ENCODE measurements at places on chromosomes 7 and 10. TPM values are rescaled to one million over a fixed set of nuclear protein-coding genes. Genes with fewer than 3 reads are reported as not detected.

The IKZF1 gene
- 3.2 TPM for total RNA-seq

The GNG11 gene
- 25.7 TPM for total RNA-seq

The MACC1 gene
- not detected for total RNA-seq

The AKR1C4 gene
- not detected for total RNA-seq

The EDRF1 gene
- total RNA-seq, result 9.8 TPM

The LRIT1 gene
- total RNA-seq, result not detected

The GIMAP4 gene
- 31.5 TPM for total RNA-seq

The ACTL6B gene
- not detected for total RNA-seq

The DNAJB9 gene
- total RNA-seq, result 60.9 TPM

The COL17A1 gene
- total RNA-seq, result 0.30 TPM

The TWIST1 gene
- 0.87 TPM for total RNA-seq

The ARHGAP22 gene
- total RNA-seq, result 1.7 TPM

The VAX1 gene
- not detected for total RNA-seq

The FOXI2 gene
- total RNA-seq, result 0.56 TPM

The LZTS2 gene
- 54.0 TPM for total RNA-seq

The CDHR3 gene
- total RNA-seq, result 4.5 TPM

The TMEM176A gene
- total RNA-seq, result 29.7 TPM

The GOLGA7B gene
- 0.06 TPM for total RNA-seq

The ACTR3C gene
- total RNA-seq, result 3.5 TPM

The EPDR1 gene
- total RNA-seq, result 37.1 TPM

The ZNF853 gene
- 10.3 TPM for total RNA-seq

The TRAPPC14 gene
- total RNA-seq, result 4.0 TPM

The MYH16 gene
- not detected for total RNA-seq

The HTR5A gene
- not detected for total RNA-seq

The NME8 gene
- not detected for total RNA-seq

The NUTM2A gene
- total RNA-seq, result 1.2 TPM

The NUTM2D gene
- total RNA-seq, result 7.7 TPM

The OR2A1 gene
- total RNA-seq, result 0.12 TPM

The FKBP6 gene
- total RNA-seq, result not detected

The ZNF117 gene
- 2.4 TPM for total RNA-seq

The RPEL1 gene
- not detected for total RNA-seq

The SUN3 gene
- total RNA-seq, result not detected

The ITIH5 gene
- 5.7 TPM for total RNA-seq

The LRRD1 gene
- total RNA-seq, result 0.17 TPM

The CTTNBP2 gene
- total RNA-seq, result 3.9 TPM

The TUBB8 gene
- not detected for total RNA-seq

The STK31 gene
- 0.33 TPM for total RNA-seq

The CYP3A4 gene
- total RNA-seq, result not detected

The AOC1 gene
- not detected for total RNA-seq

The AGK gene
- total RNA-seq, result 49.8 TPM

The INA gene
- not detected for total RNA-seq

The SEMA4G gene
- total RNA-seq, result 1.1 TPM

The SORBS1 gene
- 1,440 TPM for total RNA-seq

The AGAP9 gene
- total RNA-seq, result 7.4 TPM

The ENO4 gene
- not detected for total RNA-seq

The GNGT1 gene
- not detected for total RNA-seq

The CFAP43 gene
- 0.25 TPM for total RNA-seq

The TRIM50 gene
- total RNA-seq, result not detected

The CALML3 gene
- not detected for total RNA-seq

The GPR146 gene
- 35.6 TPM for total RNA-seq

The PKD2L1 gene
- total RNA-seq, result not detected

The SFRP5 gene
- 3.1 TPM for total RNA-seq

The ITPRIP gene
- 25.6 TPM for total RNA-seq

The NODAL gene
- total RNA-seq, result 0.37 TPM

The CALML5 gene
- not detected for total RNA-seq

The TACC2 gene
- 290 TPM for total RNA-seq
